H1 (cell line): ENCODE measurements at places on chromosomes 12 and 14. TPM values are rescaled to one million over a fixed set of nuclear protein-coding genes. Genes with fewer than 3 reads are reported as not detected.

GPX2 gene
- polyA plus RNA-seq = 0.49 and 0.89 TPM in 2 replicates

TDP1 gene
- polyA plus RNA-seq = 26.8 and 32.2 TPM in 2 replicates

INHBE gene
- polyA plus RNA-seq = 18.8 and 31.9 TPM in 2 replicates

BEST3 gene
- polyA plus RNA-seq = 0.02 TPM in 1 of 2 replicates, not detected in the other

GRCh38 chr12:40175045-40175444, 49.8 kb upstream of the LRRK2 start:
- no peak for DNase-seq

DNA sequence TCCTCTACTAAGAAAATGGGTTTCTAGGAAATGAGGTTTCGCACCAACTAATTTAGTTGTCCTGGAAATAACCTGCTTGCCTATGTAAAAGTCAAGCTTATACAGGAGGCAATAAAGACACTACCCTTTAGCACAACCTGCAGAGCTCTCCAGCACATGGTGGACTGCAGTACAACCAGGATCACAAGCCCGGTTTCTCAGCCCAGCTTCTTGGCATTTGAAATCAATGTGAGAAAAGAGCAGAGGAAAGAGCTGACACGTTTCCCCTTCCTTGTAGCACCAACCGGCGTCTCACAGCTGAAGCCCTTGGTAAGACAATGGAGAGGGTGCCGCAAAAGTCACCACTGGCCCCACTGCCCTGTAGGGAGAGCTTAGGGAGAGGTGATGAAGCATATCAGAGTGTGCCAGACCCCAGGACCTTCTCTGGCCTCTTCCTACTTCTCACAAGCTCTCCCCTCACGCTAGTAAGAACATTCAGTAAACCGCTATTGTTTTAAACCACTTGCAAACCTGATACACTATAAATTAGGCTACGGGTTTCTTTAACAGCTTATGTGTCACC, 8.6 kb downstream of the SPTLC2 start:
- DNase-seq = no peak

GRCh38 chr12:106733660-106734059, 40.8 kb upstream of the RIC8B start:
- DNase-seq = no peak

DNA sequence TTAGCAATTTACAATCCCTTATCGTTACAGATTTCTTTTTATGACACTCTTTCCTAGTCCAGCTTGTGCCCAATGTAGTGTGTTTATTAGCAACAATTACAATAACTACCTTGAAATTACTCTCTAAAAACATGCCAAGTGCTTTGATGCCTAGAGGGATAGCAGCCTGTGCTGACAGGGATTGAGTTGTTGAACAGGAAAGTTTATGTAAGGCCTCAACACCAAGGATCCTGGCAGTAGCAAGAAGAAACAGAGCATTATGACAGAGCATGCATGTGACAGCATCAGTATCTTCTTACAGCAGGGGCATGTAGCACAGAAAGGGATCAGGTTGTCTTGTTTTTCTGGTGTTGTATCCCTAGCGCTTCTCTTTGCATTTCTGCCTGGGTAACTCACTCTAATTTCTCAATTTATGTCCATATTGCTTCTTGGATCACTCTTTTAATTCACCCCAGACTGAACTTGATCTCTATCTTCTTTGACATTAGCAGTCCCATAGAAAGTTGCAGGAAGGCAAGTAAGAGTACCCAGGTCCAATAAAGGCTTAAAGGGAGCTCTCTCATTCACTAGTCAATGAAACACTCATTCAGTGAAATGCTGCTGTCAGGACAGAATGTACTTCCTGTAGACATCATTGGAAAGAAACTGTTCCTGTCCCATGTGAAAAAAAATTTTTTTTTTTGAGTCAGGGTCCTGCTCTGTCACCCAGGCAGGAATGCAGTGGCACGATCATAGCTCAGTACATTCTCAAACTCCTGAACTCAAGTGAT, 220.0 kb upstream of the GRIP1 start:
- DNase-seq = no peak

DNA sequence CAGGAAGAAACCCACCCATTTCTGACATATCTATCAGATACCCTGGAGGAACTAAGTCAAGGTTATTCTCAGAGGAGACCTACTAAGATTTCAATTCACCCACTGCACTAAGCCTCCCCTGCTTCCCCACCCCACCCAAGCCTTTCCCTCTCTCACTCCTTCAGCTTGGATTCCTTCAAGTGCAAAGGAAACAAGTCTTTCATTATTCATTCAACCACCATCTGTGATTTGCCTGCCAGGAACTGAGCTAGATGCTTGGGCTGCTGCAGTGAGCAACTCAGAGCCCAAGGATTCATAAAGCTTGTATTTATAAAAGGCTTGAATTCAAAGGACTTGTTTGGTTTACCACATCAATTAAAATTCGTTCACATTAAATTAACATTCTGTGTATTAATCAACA, 161.3 kb downstream of the GXYLT1 start:
- no peak for DNase-seq

DNA sequence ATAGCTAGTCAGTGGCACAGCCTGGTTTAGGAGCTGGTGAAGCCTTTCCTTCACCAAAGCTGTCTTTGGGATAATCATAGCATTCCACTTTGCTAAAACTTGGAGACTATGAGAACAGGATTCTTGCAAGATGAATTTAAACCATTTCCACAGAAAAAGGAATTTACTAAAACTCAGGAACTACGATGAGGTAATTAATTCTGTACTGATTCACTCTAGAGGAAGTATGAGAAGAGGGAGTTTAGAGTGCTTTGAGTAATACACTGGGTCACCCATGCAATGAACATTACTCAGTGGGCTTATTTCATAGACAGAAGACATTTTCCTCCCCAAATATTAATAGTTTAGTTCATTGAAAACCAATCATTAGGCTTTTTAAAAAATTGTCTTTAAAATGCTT, 73.0 kb downstream of the RMST start:
- DNase-seq = no peak
